ENCODE measurements at places on chromosomes 2 and 18.

- no peak for DNase-seq
These were observed 13.0 kb upstream of the RTN4 start for GRCh38 chr2:55063226-55063625.

DNA sequence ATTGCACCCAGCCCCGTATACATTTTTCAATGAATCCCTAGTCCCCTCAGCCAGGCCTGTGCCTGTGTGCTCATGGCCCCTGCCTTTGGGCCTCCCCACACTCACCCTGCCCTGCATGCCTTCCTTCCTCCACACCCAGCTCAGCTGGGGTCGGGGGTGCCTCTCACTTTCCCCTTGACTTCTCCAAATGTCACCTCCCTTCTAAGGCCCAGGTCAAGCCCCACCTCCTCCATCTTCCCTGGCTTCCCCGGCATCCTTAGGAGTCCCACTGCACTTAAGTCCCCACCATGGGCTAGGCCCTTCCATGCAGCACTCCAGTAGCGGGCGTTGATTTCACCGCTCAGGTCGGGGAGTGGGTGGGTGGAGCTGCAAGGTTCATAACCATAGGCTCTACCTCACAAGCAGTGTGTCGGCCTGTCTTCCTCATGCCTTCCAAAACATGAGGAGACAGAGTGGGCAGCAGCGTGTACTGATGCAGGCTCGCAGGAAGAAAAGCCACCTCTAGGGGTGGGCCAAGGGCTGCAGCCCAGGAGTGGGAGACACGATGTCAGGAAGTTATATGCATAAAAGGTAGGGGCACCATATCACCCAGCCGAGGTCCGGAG is 47.7 kb downstream of the DNMT3A start:
- no peak for DNase-seq

- no peak for DNase-seq
These were observed 64.3 kb downstream of the DNER start for GRCh38 chr2:229650059-229650458.

DNA sequence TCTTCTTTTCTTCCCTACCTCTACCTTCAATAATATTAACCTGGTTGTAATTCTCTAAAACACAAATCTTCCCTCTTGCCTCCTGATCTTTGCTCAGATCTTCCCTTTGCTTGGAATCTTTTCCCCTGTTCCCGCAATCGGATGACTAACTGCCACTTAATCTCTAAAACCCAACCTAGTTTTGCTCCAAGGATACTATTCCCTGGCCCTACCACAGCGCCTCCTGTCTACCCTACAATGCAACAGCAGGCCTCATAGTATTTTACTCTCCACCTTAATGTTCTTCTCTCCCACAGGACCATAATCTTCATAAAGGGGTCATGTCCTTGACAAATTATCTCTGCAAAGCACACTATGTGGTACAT is 246.8 kb upstream of the TNP1 start:
- DNase-seq: no peak

- no peak for DNase-seq
These were observed 32.0 kb upstream of the GPR39 start for GRCh38 chr2:132384491-132385151.

All from activated T-helper 1 cell treated with Interleukin-2 at 50 U/mL for 16 hours (primary cell).